ENCODE measurements at places on chromosomes 6 and 20.

DNA sequence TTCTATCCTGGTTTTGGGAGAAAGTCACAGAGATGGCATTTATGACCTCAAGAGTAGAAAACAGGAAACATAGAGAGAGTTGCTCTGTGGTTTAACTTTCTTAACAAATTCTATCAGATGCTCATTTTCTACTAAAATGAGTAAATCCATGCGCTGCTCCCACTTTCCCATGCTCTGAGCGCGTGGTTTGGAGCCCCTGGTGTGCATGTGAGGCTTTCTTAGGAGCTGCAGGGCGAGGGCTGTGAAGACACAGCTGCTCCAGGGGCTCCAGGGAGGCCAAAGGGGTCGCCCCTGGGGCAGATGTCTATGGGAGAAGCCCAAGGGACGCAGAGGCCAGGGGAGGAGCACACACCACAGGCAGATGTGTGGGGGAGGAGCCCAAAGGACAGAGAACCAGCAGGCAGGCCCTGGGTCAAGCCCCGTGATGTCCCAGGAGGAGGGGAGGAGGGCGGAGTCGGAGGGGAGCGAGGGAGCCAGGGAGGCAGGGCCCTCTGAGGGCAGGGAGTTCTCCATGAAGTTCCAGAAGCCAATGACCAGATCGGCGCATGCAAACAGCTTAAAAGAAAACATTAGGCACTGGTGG is 122.9 kb downstream of the IRF4 start:
- DNase-seq: no peak

- no peak for DNase-seq
Observed at GRCh38 chr6:39330476-39330875, 8.0 kb upstream of the KCNK16 start.

- no peak for DNase-seq
Observed at GRCh38 chr6:82908661-82909060, 157.0 kb downstream of the UBE3D start.

GRCh38 chr6:3384241-3385143 is 72.4 kb downstream of the SLC22A23 start:
- no peak for DNase-seq

GRCh38 chr6:131641554-131641953 is 4.5 kb downstream of the ENPP3 start:
- DNase-seq: no peak

DNA sequence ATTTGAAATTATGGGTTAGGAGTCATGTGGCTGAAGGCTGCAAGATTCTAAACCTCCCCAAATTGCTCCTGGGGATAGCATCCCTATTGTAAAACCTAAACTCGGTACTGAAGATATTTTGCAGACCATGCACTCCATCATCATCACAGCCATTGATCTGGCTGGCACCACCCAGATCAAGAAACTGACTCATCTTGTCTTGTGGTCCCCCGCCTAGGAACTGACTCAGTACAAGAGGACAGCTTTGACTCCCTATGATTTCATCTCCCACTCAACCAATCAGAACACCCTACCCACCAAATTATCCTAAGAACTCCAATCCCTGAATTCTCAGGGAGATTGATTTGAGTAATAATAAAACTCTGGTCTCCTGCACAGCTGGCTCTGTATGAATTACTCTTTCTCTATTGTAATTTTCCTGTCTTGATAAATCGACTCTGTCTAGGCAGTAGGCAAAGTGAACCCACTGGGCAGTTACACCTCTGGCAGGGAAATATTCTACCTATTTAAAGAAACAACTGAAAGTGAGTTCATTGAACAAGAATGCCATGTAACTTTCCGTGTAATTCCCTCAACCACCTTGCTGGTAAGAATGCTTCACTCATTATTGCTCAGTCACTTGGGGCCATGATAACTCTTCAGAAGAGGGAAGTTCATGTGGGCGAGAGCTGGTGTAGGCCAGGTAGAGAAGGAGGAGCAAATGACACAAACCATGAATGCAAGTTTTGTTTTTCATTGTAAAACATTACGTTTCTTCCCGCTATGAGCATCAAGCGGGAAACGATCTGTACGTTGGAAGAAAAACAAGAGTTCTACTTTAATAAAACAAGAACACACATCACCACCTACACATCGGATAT is 602.9 kb upstream of the ARID1B start:
- DNase-seq: no peak

GRCh38 chr6:17574866-17575560 is 25.1 kb upstream of the FAM8A1 start:
- no peak for DNase-seq

DNA sequence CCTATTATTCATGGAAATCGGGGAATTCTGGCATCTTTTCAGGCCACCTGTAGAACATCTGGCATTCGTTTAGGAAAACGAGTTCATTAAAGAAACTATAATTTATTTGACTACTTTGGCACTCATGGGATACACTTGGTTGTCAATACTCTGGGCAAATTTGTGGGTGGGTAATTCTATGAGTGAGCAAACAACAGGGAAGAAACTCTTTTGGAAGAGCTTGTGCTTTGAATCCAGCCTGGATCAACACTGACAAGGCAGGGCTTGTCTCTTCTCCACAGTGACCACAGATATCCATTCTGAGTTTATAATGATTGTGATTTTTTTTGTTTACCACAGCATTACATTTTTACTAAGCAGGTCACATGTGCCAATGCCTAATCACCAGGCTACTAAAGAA is 394.7 kb downstream of the THBS2 start:
- DNase-seq: no peak

- no peak for DNase-seq
Observed at GRCh38 chr6:17935188-17936149, 52.0 kb downstream of the KIF13A start.

- no peak for DNase-seq
Observed at GRCh38 chr6:149031859-149032598, 285.2 kb downstream of the UST start.

DNA sequence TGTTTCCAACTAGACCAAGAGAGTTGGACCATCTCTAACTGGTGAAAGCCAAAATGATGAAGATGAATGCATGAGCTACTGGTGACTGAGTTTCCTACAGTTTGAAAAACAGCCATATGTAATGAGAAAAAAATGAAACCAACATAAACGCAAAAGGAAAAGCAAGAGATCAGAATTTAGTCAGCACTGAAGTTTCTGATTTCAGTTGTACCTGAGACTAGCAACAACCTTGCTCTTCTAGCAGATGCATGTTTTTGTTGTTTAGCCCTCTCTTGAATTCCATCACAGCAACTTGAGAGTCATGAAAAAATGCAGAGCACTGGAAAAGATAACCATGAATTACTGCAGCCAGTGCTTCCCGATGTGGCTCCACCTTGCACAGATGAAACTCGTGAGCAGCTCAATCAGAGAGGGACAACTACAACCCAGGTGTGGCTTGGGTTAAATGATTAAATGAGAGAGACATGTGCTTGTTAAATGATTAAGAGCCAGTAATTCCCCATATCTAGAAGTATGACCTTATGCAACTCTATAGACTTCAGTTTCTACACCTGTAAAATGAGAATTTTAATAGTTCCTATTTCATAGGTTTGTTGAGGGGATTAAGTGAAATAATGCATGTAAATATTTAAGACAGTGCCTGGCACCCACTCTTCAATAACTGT is 104.8 kb downstream of the ELOVL4 start:
- no peak for DNase-seq

- DNase-seq: no peak
Observed at GRCh38 chr6:119344306-119344705, 5.3 kb downstream of the MAN1A1 start.

- no peak for DNase-seq
Observed at GRCh38 chr6:3442431-3443220, 14.2 kb downstream of the SLC22A23 start.

GRCh38 chr6:105692613-105693215 is 289.8 kb upstream of the PREP start:
- DNase-seq: no peak

GRCh38 chr6:4883298-4883697 is 107.1 kb downstream of the CDYL start:
- no peak for DNase-seq

DNA sequence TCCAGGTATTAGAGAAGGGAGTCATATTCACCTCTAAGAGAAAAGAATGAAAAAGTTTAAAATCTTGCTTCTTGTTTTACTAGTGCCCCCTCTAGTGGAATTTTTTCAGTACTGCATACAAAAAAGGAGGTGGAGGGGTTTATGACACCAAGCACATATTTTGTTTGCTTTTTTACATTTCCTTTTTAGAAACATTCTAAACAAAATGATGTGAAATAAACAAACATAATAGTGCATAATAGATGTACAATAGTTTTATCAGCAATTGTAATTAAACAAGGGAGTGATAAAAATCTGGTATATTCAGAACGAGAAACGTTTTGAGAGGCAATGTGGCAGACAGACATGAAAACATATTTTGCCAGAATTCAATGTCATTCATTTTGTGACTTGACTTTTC is 111.0 kb upstream of the TFAP2D start:
- no peak for DNase-seq

DNA sequence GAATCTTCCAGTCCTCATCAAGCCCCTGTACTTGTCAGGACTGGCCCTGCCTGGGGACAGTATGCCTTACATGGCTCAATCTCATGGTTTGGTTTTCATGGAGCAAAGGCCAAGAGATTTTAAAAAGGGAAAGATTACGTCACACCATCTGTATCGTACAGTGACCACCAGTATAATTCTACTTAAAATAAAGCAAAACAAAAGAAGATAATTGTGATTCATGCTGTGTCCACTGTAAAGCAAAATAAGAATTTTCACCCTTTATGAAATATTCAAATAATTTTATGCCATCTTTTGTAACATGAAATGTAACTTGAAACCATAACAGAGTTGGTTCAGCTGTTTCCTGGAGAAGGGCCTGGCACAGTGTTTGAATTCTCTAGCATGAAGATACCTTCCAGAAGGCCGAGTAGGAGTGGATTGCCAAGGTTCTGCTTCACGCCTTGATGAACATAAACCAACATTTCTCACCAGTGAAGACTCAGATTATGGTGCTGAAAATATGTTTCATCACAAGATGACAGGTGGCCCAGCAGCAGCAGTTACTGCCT is 486.5 kb downstream of the RFPL4B start:
- no peak for DNase-seq

DNA sequence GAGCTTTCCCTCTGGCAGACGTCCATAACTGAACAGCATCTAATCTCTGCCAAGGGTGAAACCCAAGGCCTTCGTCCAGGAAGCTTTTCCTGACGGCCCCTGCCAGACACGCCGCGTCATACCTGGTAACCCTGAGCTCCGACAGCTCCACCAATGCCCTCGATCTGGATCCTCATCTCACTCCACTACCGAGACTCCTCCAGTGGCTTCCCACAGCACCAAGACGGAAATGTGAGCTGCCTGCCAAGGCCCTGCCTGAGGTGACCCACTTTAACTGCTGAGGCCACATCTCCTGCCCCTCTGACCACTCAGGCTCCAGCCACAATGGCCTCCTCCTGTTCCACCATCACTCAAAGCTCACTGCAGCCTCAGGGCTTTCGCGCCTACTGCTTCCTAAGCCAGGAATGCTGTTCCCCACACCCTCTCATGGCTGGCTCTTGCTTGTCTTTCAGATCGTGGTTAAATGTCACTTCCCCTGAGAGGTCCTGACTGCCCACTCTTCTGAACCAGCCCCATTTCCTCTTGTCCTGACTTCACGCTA is 143.2 kb downstream of the PREX1 start:
- no peak for DNase-seq

GRCh38 chr20:19935842-19936241 is 81.3 kb upstream of the NAA20 start:
- DNase-seq: no peak

DNA sequence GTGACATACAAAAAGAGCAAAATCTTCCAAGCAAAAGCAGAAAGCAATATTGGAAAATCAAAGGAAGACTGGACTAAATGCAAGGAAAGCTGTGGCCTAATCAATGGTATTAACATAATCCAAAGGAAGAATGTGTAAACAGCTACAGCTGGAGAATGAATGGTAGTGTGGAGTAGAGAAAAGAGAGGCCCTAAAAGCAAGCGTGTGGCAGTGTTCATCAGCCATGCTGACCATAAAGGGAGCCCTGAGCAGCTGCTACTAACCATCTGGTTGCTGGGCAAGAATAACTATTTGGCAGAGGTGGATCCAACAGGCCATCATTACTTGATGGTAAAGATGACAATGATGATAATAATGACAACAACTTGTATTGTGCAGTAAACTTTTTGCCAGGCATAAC is 148.5 kb upstream of the BEND6 start:
- DNase-seq: no peak

DNA sequence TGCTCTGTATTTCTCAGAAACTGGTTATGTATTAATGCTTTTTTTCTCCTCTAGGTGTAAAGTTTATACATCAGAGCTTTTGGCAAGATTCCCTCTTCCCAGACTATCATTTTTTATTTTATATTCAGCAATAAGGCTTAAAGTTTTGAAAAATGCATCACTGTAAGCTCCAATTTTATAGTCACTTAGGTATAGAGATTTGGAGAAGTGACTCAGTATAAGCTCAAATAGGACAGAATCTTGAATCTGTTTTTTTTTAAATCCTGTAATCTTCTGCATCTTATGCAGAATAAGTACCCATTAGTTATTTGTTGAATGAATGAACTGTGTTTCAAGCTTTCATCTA is 1.0 kb downstream of the NCOA7 start:
- no peak for DNase-seq

DNA sequence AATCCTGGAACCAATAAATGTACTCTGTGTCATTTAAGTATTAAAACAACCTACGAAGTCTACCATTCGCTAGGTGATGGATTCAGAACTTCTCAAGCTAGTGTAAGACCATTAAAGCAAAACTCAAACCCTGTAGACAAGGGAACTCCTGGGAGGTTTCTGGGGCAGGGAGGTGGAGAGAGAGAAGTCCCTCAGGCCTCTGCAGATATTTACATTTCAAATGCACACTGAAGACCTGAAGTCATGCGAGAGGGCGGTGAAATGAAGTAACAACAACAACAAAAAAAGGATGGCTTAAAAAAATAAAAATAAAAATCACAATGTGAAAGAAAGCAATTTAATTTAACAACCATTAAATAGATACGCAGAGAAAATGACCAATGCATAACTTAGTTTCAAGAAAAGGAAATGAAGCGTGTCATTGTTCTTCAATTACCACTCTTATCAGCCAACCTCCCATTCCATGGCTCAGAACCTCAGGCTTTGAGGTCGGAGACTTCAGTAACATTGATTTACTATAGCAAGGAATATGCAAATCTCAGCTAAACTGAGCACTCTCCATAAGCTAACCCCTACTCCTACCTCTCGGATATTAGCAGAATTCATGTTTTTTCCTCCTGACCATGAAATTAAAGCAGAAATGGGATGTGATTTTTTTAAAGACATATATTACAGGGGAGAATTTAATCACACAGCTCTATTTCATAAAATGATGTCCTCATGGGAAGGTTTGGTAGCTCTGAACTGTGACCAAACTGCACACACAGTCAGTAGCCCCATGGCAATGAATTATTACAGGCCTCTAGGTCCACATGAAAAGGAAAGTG is 140.6 kb downstream of the KIF16B start:
- DNase-seq: no peak

GRCh38 chr20:18541741-18542140 is 25.5 kb upstream of the SMIM26 start:
- DNase-seq: no peak

GRCh38 chr6:64723327-64724058 is 983.5 kb downstream of the EYS start:
- DNase-seq: no peak

GRCh38 chr6:101509536-101509935 is 116.0 kb downstream of the GRIK2 start:
- no peak for DNase-seq

- no peak for DNase-seq
Observed at GRCh38 chr6:149925253-149925973, 2.5 kb upstream of the RAET1G start.

- no peak for DNase-seq
Observed at GRCh38 chr6:47200536-47201334, 109.0 kb downstream of the TNFRSF21 start.

- DNase-seq: no peak
Observed at GRCh38 chr6:144264270-144265060, 20.7 kb upstream of the UTRN start.

Data from activated naive CD4-positive, alpha-beta T cell (primary cell).